ENCODE measurements at places on chromosomes 5 and 9.
A peak's percentile ranks its signal among the peaks of the same experiment; 100 is the strongest.

- no peak for DNase-seq
Observed at GRCh38 chr5:149038336-149039080, 24.4 kb downstream of the SH3TC2 start.

- no peak for DNase-seq
Observed at GRCh38 chr5:9201761-9202160, 344.1 kb downstream of the SEMA5A start.

- peak; percentile 36 for DNase-seq
Observed at GRCh38 chr9:104958751-104959150, 30.8 kb upstream of the ABCA1 start.

GRCh38 chr5:67942421-67942820 lies 273.1 kb upstream of the PIK3R1 start:
- no peak for DNase-seq

DNA sequence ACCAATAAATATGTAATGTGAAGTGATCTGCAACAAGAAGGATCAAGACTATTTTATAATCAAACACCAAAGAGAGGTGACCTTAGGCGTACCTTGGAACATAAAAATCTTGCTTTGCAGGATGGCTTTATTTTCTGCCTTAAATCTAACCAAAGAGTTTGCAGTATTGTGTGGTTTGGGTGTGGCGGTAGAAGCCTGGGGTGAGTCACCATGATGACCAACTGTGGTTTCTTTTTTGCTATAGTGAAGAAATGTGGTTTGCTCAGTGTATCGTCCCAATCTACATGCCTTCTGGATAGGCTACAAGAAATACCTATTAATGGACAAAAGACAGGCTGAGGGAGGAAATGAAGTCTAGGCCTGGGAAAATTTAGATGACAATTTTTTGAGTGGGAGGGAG lies 5.1 kb upstream of the CAST start:
- DNase-seq = peak; percentile 87

DNA sequence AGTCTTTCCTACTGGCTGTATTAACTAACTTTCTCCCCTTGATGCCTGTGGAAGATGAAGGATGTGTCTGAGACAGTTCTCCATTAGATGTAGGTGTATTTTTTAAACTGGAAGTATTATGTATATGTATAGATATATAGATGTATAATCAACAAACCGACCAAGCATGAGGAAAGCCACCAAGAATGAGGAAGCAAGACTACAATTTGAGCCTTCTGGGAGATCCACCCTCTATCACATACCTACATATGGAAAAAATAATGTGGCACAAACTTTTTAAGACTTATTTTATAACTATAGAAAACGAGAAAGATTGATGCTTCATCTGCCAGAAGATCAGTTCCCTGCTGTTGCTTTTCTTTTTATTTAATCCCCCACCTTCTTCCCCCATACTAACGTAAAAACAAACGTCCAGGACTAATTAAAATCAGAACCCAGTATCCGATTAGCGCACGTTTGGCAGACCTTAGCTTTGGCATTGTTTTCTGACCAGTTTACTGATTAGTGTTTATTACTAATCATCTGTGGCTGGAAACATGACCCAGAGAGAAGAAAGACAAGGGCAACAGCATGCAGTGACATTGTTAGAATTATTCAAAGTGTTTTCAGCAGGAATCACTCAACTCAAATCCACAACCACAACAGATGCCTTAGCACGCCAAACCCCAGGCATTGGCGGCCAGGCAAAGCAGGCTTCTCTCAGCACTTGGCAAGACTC lies 490.2 kb downstream of the EBF1 start:
- DNase-seq = no peak

DNA sequence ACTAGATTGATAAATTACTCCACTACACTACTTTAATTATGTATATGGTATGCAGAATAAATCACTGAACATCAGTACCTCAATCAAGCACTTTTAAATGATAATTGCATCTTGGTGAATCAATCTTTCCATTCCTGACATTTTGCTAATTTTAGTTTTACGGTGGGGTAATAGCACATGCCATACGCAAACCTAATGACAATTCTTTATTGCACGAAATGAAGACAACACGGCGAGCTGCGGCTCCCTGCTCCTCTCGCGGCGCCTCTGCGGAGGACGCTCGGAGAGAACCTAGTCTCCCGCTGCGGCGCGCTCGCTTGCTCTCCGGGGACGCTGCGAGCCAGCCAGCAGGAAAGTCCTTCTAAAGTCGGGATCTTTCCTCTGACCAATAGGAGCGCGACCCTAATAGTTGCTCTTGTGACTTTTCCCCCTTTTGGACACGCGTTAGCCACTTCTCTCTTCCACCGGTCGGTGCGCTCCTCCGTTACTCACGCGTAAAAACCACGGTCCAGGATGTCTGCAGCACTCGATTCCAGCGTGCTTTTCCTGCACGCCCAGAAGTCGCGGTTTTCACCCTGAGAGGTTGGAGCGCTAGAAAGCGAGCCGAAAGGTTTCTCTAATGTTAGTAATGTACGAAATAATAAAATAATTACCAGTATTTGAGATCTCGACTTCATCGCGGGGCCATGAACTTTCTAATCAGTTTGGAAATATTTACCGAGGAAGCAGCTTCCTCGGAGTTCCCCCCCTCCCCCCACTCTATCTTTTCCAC lies 1.0 kb upstream of the MEF2C start:
- DNase-seq = peak; percentile 76

GRCh38 chr5:149338364-149338763 lies 6.9 kb upstream of the GRPEL2 start:
- no peak for DNase-seq

- no peak for DNase-seq
Observed at GRCh38 chr5:58019614-58020013, 440.3 kb downstream of the PLK2 start.

DNA sequence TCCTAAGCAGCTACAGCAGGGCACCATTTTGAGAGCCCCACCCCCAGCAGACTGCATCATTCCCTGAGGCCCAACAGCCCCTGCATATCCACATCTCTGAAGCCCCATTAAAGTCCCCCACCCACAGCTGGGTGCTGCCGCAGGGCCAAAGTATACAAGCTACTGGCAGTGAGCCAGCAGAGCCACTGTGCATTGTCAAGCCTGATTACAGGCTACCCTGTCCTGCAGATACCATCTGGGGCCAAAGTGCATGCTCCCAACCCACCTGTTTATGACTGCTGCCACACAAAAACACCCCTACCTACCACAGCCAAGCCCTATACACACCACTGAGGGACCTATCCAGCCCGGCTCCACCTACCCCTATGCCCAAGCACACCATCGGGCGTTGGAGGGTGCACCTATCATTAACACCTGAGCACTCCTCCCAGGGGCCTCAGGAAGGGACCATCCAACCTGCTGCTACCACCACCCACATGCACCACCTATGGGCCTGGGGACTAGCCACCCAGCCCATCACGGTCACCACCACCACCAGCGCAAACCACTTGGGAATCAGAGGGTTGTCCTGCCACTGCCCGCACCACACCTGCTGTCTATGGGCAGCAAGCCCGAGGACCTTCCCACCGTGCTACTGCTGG lies 105.0 kb downstream of the PLPP1 start:
- DNase-seq = no peak

GRCh38 chr5:120454094-120454798 lies 9.9 kb upstream of the PRR16 start:
- DNase-seq = no peak

DNA sequence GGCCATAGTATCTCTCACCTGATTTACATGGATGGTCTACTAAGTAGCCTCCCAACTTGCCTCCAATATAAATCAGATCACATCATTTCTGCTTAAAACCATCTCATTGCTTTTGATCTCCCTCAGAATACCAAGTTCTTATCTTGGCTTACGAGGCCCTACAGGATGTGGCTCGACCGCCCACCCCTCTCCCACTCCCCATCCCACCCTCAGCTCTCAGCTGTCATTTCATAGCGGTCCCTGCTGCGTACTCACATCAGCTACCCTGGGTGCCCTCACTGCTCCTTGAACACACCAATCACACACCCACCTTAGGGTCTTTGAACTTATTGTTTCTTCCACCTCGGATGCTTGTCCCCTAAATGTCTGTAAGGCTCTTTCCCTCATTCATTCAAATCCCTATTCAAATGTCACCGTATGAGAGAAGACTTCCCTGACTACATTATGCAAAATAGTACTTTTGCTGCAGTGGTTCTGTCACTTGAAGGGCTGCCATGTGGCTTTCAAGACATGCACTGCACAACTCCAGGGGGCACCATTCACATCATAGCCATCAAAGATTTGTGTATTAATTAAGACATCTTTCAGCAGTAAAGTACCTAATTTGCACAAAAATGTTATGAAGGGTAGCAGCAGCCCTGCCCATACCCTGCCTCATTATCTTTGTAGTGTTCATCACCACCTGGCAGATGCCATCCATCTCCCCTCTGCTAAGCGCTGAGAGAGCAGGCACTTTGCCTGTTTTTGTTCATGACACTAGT lies 171.1 kb downstream of the ENC1 start:
- no peak for DNase-seq

- DNase-seq = no peak
Observed at GRCh38 chr5:21071986-21072385, 1084.0 kb upstream of the CDH18 start.

DNA sequence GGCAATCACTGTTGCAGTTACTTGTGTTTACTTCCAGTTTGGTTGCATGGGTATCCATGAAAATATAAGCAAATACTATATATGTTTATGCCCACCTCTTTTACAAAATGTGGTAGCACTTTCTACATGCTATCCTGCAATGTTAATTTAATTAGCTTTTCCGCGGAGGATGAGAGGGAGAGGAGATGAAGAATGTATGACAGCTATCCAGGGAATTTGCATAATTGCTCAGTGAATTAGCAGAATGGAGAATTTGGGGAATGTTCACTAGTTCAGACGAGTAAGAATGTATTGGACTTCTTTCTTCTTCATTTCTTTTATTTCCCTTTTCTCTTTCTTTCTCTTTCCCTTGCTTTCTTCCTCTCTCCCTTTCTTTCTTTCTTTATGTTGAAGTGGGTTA lies 140.7 kb upstream of the SLC28A3 start:
- no peak for DNase-seq

DNA sequence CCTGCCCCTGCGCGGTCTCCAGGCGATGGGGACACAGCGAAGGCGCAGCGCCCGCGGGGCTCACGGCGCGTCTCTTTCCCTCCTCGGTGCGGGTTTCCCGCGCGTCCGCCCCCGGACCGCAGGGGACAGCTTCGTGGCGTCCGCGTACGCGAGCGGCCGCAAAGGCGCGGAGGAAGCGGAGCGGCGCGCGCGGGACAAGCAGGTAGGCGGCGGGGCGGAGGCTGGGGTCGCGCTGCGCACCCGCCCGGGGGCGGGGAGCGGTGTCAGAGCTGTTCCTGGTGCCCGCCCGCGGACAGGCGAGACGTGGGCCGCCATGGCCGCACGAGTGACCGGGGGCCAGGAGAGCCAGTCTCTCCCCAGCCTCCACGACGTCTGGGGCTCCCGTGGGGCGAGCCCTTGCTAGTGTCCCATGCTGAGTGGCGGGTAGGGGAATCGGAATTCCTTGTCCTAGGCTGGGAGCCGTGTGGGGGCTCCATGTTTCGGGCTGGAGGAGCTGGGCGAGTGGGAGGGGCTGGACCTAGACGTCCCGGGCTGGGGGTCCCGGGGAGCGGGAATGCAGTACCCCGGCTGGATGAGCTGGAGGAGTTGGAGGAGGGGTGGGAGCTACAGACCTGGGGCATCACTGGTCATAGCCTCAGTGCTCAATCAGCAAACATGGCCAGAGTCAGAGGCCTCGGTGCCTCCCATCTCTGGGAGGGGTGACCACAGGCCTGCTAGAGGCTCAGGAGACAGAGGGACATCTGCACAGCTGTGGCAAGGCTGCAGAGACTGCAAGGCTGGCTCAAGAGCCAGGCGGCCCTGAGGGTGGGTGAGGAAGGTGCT lies 968 bp downstream of the NKD2 start:
- DNase-seq = peak; percentile 10

- no peak for DNase-seq
Observed at GRCh38 chr9:95852059-95853032, 23.1 kb upstream of the ERCC6L2 start.

GRCh38 chr9:22064957-22065356 lies 55.9 kb upstream of the CDKN2B start:
- no peak for DNase-seq

DNA sequence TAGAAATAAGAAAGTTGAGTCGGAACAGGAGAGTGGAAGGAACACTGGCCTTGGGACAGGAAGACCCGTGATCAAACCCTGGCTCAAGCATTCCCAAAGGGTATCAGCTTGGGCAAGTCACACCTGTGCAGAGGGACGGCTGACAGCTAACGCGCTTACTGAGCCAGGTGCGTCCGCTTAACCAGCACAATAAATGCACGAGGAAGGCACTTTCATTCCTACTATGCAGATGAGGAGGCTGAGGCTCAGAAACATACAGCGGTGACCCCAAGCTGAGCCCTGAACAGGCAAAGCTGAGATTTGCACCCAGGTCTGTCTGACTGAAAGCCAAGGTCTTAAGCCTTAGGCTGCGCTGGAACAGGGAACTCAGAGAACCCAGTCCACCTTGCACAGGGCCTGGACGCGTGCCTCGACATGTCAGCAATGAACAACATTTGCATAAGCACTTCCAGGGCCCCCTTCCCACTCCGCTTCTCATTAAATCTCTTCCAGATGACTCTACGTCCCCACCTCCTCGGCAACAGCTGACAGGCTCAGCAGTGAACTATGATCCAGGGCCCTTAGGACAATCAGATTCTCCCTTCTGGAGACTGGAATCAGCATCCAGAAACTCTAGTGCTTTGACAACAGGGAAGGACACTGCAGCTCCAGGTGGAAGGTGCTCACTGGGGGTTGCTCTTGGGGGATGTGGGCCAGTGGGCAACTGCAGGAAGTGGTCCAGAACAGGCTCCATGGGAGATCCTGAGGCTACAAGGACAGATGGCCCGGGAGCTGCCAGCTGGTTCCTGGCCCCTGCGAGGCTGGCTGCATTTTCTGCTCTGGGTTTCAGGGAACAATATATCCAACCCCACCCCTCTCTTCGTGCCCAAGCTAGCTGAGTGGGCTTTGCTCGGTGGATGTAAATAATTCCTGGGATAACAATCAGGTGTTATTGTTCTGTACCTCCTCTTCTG lies 35.2 kb downstream of the SH3PXD2B start:
- DNase-seq = no peak

DNA sequence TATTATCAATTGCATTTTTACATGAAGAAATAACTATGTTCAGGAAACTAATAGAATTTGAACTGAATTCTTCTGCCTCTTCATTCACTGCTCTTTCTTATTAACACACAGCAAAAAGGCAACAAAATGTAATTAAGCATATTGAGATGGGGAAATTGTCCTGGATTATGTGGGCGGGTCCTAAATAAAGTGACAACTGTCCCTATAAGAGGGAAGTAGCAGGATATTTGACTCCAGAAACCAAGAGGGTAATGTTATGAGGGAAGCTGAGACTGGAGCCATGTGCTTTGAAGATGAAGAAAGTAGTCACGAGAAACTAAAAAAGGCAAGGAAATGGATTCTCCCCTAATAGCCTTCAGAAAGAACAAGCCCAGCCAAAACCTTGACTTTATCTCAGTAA lies 311.2 kb upstream of the PIK3R1 start:
- DNase-seq = peak; percentile 29

All from suppressor macrophage (primary cell).